MCF 10A (cell line): ENCODE measurements at places on chromosomes 6 and 20.

DNA sequence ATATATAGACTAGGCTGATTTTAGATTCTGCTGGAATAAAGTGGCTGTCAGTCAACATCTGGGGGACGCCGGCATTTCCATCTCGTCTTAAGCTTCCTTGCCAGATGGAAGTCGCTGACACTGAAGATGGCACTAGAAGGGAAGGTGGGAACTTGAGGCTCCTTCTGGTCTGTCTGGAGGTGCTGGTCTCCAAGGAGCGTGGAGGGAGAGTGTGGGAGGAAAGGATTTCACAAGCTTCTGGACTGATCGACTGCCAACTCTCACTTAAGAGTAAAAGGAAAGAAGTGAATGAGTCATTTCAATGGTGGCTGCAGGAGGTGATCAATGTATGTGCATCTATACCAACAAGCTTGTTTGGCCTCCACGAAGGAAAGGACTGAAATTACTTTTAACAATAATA lies 40.4 kb downstream of the DUSP22 start:
- H3K4me3 ChIP-seq: no peak overlapping the region
- peak; percentile 92 for DNase-seq
- H3K36me3 ChIP-seq: no peaks in the 10 kb centered on the region
- H3K27ac ChIP-seq: no peak overlapping the region

DNA sequence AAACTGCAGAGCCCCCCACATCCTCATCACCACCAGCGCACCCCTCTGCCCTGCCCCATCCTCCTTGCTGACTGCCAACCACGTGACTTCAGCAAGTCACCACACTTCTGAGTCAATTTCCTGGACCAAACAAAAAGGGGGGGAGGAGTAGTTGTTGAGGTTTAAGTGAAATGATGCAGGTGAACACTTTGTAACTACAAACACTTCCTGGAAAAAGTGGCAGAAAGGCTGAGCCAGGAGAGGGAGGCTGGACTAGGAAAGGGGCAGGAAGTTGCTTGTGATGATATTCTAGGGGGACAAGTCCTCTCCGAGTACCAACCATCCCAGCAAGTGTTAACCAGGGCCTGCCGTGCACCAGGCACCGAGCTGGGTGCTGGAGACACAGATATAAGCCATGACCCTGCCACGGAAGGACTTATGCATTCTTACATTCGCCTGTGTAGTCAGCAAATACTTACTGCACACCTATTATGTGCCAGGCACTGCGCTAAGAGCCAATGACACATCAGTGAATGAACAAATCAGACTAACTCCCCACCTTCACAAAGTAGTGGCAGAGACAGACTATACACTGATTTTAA lies 67.3 kb downstream of the PREX1 start:
- H3K27me3 ChIP-seq: no peaks in the 10 kb centered on the region
- no peak overlapping the region for H3K4me3 ChIP-seq
- peak; percentile 51 for DNase-seq
- peaks cover 11% of the 10 kb centered on the region for H3K4me1 ChIP-seq

GRCh38 chr6:167227984-167228383 lies 63.1 kb upstream of the UNC93A start:
- peaks cover 100% of the 10 kb centered on the region for H3K27me3 ChIP-seq
- H3K36me3 ChIP-seq: peaks cover 4% of the 10 kb centered on the region
- DNase-seq: no peak
- no peak overlapping the region for H3K4me3 ChIP-seq

GRCh38 chr6:159830501-159831372 lies 30.7 kb downstream of the PNLDC1 start:
- no peaks in the 10 kb centered on the region for H3K36me3 ChIP-seq
- no peak overlapping the region for H3K4me3 ChIP-seq
- peaks cover 18% of the 10 kb centered on the region for H3K27me3 ChIP-seq
- H3K4me1 ChIP-seq: no peaks in the 10 kb centered on the region
- no peak for DNase-seq
- H3K27ac ChIP-seq: no peak overlapping the region

DNA sequence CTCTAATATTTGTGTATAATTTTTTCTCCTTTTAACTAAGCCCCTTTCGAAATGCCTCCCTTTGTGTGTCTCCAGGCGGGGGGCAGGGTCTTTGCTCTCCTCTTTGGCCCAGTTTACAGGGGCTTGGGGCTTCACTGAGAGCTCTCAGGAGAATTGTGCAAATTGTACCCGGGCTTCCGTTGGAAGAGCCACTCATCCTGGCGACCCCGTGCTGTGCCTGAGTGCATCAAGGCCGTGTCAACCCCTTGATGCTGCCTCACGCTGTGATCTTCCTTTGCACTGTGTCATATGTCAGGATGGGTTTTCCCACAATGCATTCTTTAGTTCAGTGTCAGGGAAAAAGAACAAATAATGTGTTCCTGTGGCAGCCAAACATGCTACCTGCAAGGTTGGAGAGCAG lies 118.0 kb upstream of the POU3F2 start:
- no peaks in the 10 kb centered on the region for H3K4me1 ChIP-seq
- H3K27ac ChIP-seq: no peak overlapping the region
- peaks cover 56% of the 10 kb centered on the region for H3K27me3 ChIP-seq
- no peak overlapping the region for H3K4me3 ChIP-seq
- H3K36me3 ChIP-seq: no peaks in the 10 kb centered on the region

DNA sequence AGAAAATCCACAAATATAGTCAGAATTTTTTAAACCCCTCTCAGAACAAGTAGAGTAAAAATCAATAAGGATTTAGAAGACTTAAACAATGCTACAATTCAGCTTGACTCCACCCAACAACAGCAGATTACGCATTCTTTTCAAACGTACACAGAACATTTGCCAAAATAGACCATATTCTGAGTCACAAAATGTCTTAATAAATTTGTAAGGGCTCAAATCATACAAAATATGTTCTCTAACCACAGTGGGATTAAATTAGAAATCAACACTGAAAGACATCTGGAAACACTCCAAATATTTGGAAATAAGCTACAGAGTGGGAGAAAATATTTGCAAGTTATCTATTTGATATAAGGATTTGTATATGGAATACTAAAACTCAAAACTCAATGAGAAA lies 164.2 kb upstream of the AKAP12 start:
- peaks cover 22% of the 10 kb centered on the region for H3K36me3 ChIP-seq
- no peaks in the 10 kb centered on the region for H3K27me3 ChIP-seq
- H3K27ac ChIP-seq: no peak overlapping the region
- peak; percentile 61 for DNase-seq
- no peaks in the 10 kb centered on the region for H3K4me1 ChIP-seq

DNA sequence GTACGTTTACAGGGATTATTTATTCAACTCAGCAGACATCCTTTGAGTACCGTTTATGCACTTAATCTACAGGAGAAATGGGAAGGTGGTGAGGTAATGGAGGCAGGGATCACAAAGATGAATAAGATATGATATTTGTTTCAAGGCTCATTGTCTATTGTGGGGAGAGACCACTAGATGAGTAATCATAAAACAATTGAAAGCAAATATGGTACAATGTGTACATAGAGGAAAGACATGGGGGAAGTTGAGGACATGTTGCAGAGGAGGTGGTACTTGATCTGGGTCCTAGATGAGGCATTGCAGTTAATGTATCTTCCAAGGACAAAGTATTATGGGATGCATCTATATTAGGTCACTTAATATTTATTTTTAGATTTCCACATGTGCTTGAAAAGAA lies 13.7 kb upstream of the CDC5L start:
- H3K4me1 ChIP-seq: peaks cover 6% of the 10 kb centered on the region
- H3K27ac ChIP-seq: no peak overlapping the region
- peaks cover 14% of the 10 kb centered on the region for H3K27me3 ChIP-seq
- no peaks in the 10 kb centered on the region for H3K36me3 ChIP-seq
- H3K4me3 ChIP-seq: no peak overlapping the region

DNA sequence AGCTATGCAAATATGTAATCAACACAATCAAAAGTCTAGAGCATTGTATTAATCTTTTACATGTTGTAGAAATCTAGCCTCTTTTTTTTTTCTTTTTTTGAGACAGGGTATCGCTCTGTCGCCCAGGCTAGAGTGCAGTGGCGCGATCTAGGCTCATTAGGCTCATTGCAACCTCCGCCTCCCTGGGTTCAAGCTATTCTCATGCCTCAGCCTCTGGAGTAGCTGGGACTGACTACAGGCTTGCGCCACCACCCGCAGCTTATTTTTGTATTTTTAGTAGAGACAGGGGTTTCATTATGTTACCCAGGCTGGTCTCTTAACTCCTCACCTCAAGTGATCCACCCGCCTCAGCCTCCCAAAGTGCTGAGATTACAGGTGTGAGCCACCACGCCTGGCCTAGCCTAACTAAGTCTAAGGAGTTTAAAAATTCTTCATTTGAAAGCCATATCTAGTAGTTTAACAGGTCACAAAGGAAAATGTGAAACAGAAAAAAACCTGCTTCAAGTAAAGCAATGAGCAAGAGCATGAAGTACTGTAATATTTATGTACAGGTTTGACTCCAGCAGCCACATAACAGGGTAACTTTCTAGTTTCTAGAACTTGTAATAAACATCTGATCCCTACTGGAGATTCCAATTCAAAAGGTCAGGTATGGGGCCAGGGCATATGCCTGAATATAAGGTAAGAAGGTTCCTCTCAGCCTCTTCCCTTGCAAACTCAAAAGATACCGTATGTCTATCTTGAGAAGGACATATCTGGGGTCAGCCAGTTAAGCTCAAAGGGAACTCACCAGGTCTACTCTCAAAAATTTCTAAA lies 4.4 kb downstream of the CPNE1 start:
- no peak overlapping the region for H3K27ac ChIP-seq
- peak overlapping the region; percentile 94 for H3K4me3 ChIP-seq
- peaks cover 26% of the 10 kb centered on the region for H3K4me1 ChIP-seq
- DNase-seq: no peak
- peaks cover 28% of the 10 kb centered on the region for H3K36me3 ChIP-seq

DNA sequence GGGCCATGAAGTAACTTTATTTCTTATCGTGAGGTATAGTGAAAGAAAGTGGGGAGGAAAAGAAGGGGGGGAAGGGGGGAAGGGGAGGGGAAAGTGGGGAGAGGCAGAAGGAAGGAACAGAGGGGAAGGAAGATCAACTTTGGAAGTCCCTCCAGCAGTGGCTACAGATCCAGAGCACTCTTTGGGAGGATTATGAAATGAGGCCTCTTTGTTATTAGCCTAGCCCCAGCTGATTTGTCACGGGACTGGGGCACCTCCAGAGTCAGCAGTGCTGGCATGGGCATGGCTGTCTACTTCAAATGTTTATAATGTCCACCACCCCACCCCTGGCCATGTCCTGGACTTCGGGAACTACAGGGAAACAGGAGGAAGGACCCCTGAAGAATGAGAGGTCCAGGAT lies 7.6 kb downstream of the MOCS1 start:
- no peaks in the 10 kb centered on the region for H3K27me3 ChIP-seq
- no peak overlapping the region for H3K27ac ChIP-seq
- DNase-seq: peak; percentile 41
- H3K4me1 ChIP-seq: peaks cover 38% of the 10 kb centered on the region
- H3K36me3 ChIP-seq: peaks cover 12% of the 10 kb centered on the region

DNA sequence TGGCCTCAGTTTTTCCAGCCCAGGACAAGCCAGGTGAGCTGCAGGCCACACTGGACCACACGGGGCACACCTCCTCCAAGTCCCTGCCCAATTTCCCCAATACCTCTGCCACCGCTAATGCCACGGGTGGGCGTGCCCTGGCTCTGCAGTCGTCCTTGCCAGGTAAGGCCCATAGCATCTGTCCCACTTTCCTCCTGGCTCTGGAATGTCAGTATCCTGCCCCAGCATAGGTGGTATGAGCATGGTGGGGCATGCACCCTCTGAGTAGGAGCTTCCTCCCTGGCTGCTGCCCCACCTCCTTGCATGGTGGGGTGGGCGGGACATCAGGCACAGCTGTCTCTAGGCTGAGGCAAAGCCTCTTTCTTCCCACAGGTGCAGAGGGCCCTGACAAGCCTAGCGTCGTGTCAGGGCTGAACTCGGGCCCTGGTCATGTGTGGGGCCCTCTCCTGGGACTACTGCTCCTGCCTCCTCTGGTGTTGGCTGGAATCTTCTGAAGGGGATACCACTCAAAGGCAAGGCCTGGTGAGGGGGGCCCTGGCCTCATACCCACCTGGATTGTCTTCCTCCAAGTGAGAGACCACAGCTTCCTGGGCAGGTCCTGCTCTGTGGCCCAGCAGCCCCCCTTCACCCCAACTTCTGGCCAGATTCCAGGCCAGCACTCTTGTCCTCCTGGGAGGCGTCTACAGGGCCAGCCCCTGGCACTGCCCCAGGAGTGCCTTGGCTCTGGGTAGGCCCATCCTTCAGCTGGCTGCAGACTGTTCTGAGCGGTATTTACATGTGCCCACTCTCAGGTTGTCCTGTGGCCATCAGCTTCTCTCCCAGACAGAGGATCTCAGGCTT lies 9.1 kb downstream of the PI16 start:
- no peaks in the 10 kb centered on the region for H3K27me3 ChIP-seq
- H3K4me1 ChIP-seq: peaks cover 35% of the 10 kb centered on the region
- no peak overlapping the region for H3K4me3 ChIP-seq
- peaks cover 9% of the 10 kb centered on the region for H3K36me3 ChIP-seq
- no peak for DNase-seq
